ENCODE measurements at places on chromosomes 16 and 17.

DNA sequence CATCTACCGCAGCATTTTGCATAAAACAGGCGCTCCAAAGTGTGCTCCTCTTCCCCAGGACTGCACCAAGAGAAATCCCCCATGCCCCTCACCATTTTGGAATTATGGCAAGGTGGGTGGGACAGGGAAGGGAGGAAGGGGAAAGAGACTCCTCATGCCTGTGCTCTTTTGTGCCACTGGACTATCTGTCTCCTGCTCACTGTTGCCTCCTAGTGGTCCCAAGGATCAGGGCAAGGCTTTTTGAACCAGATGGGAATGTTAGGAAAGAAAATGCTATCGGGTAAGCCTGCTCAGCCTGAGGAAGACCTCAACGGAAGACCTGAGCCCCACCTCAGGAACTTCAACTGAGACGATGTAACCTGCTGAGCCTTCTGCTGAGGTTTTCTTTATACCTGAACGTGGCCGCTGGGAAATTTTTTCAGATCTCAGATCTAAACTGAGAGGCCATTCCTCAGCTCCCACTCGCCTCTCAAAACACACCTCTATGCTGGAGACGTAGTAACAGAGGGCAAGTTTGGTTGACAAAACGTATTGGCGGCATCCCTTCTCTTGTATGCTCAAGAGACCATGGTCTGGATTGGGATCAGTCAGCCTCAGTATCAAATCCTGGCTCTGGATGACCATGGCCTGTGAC lies 58.3 kb downstream of the SPACA3 start:
- peak; percentile 62 for DNase-seq

GRCh38 chr16:20611975-20612481 lies 35.9 kb upstream of the ACSM2B start:
- no peak for DNase-seq

- DNase-seq = no peak
Measured at GRCh38 chr17:31379597-31380205, 11.8 kb upstream of the RAB11FIP4 start.

DNA sequence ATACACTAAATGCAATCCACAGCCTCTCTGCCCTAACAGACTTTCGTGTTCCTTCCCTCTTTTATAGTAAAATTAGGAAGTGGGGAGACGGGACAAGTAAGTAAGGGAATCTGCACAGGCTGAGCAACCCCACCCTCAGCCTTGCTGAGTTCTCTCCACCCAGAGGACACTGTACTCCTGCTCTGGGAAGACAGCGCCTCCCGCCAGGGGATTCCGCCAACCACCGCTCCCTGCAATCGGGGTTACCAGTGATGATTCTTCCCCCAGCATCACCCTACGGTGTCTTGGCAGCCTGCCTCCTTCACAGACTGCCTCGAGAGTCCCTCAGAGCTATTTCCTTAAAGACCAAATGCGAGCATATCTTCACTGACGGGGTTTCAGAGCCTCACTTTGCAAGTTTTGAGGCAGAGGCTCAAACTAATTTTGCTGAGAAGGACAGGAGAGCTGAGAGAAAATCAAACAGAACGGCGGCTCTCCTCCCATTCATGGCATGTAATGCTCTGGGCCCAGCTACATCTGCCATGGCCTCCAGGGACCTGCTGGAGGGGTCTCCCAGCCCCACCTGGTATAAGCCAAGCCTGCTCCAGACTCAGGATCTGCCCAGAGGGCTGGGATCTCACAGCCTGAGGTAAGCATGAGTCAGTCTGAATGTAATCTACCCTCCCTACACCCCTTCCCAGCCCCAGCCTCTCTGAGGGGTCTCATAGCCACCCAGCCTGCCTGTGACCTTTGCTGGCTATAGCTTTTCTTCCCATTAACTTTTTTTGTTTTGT lies 22.7 kb upstream of the ASGR2 start:
- DNase-seq = no peak

DNA sequence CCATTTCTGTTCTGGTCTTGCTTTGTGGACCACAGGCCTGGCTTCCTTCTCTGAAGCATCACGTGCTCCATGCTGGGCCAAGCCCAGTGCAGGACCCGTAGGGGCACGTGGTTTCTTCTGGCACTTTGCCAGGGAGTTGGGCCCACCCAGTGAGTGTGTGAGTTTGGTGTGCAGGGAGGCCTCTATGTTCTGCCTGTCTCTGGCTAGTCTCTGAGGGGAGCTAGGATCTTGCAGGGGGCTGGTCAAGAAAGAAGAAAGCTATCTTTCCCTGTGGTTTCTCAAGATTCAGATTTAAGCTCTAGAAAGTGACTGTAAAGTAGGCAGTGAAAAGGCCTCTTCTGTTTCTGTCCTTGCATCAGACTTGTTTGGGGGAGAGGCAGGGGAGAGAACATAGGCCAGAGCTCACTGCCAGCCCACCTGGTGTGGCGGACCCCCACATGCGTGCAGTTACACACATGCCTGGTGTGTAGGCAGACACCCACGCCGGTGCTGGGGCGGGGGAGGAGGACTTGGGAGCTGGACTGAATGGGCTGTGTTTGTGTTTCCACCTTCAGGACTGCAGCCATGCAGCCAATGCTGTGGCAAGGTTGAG lies 11.8 kb downstream of the LASP1 start:
- no peak for DNase-seq

Data from GM19239 (cell line).